ENCODE measurements at places on chromosomes 11 and 22.
A peak's percentile ranks its signal among the peaks of the same experiment; 100 is the strongest.

DNA sequence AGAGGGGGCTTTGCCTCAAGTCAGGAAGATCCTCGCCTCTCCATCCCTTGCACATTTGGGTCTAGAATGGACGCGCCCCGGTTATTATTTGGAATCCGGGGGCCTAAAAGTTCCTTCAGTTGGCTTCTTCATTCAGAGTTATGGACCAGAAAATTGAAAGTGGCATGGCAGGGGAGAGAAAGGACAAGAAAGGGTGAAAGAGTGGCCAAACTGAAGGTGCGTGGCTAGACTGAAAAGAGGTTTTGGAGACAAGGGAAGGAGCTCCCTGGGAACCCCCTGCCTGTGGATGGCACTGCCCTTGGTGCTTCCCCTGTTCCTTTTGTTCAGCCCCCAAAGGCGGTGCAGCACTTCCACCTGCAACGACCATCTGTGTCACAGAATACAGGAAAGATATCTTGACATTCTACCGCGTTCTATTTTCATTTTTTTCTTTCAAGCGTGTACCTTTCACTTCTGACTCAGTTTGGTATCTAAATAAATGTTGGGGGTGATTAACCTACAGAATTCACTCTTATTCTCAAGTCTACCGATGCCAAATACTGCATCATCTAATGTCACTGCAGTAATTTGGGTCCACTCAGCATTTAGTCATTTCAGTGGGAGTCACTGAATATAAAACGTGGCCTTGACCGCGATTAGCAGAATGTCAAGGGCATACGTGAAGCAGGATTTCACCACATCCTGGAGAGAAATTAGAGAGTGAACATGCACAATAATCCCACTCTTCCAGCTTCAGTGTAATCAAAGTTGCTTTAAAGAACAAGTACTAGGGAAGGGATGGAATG, 88.1 kb upstream of the ARHGAP32 start:
- peak; percentile 70 for DNase-seq

DNA sequence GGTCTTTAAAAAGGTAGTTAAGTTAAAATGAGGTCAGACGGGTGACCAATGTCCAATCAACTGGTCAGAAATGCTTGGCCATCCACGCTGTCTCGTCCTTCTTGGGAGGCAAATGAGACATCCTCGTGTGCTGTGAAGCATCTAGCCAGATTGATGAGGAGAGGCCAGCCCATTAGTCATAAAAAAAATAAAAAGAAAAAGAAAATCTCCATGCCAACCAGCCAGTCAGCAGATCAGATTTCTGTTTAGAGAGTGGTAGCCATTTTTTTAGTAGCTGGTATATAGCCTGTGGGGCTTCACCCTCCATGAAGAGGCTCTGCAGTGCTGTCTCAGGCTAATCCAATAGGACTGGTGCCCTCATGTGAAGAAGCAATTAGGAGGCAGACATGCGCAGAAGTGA, 343.1 kb upstream of the SYN3 start:
- DNase-seq = peak; percentile 75

- peak; percentile 69 for DNase-seq
These were observed 1.5 kb downstream of the TCIRG1 start for GRCh38 chr11:68040101-68040956.

GRCh38 chr11:72326151-72326848, 82.3 kb upstream of the PHOX2A start:
- peak; percentile 80 for DNase-seq
